ENCODE measurements at places on chromosomes 7 and 10.

DNA sequence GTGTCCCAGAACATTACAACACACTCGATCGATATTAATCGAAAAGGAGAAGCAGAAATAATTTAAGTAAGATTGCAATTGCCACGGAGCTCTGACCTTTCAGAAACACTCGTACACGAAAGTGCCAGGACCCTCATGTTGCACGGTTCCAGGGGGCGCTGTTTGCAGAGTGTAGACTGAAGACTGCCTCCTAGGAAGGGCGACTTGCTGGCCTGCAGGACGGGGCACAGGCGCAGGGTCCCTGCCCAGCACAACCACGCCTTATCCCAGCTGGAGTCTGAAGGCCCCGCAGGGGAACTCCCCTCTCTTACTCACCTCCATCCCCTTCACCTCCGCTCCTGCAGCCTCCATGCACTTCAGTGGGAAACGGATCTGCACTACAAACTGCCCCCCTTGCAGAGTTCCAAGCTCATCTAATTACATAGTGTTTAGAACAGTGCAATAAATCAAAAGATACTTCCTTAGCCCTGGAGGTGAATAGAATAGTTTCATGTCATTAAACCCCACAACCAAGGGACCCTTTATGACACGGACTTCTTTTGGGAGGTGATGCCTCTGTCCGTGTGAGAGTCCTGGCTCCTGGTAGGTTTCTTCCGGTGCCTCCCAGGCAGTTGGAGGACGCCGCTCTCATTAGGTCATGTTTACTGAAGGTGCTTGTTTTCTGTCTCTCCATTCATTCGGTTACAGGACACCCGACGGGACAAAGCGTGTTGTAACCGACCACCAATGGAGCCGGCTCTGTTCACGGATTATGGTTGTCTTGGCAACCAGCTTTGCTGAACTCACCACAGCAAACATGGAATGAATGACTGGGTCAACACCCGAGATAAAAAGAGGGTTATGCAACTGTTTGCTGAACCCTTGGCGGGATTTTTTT lies 262.2 kb downstream of the BAMBI start:
- DNase-seq: peak; percentile 34

DNA sequence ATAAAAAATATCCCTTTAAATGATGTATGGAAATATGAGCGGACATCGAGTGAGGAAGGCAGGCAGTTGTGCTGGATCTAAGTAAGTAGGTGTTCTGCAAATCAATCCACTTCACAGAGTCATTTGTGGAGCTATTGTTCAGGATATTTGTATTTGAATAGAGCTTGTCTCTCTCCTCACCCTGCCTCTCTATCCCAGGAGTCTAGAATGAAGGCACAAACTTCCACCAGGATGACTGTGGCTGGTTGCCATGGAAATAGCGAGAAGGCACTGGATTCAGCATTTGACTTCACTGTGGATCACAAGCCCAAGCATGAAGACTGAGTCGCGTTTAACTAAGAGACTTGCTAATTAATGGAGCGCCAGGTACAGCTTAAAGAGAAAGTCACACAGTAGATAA lies 53.2 kb downstream of the NPY start:
- DNase-seq: no peak

DNA sequence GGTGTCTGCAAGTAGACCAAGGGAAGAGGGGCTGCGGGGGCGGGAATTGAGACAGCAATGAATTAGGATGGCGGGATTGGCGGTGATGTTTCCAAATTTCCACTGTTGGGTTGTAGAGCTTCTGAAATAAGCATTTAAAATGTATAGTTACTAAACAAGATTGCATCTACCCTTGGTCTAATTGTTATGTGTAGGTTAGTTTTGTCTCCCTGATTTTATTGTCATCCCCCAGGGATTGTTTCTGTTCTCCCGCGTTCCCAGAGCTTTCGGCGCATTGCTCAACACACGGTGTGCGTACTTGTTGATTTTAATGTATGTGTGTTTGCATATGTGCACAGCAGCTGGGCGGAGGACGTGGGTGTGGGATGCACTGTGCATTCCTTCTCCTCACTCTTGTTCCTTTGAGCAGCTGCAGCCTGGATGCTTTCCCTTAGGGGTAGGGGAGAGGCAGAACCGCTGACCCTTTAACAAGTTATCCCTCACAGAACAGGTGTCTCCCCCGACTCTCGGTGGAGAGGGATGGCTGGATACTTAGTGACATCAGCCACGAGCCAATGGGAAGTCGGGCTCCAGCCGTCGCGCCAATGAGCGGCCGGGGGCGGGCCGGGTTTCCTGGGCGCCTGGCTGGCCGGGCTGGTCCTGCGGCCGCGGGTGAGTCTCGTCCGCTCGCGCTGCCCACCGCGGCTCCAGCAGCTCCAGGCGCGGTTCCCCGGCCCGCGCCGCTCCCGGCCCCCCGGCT lies at the start of gene TSPAN33:
TSS of gene TSPAN33 (plus strand) at position 613 of the 739 bp plus-strand sequence. CDS start 274 bp downstream, outside the sequence.
- DNase-seq: peak; percentile 95

DNA sequence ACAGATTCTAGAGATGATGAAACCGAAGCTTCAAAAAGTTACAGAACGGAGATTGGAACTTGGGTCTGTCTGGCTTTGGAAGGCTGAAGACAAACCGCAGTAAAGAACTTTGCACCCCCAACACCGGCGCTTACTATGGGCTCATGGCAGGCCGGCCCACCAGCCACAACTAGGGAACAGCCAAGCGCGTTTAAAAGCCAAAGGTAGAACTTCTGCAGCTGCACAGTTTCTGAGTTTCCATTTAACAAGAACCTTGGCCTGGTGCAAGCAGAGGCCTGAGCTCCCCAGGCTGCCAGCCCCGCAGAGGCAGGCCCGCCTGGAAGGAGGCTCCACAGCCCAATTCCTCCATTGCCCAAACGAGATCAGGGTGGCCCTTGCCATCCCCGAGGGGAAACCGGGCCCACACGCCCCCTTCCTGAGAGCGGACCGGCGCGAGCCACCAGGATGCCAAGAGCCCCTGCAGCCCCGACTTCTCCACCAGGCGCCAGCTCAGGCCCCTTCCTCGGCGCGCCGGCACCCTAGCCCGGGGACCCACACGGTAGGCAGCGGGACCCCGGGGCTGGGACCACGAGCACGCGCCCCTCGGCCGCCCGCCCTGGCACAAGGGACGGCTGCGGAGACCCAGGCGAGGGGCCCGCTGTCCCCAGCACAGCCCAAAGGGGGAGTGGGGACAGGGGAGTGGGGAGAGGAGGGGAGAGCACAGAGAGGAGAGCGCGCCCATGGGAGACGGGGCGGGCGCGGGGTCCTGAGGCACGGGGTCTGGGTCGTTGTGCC lies 566 bp downstream of the MAD1L1 start:
- DNase-seq: no peak

DNA sequence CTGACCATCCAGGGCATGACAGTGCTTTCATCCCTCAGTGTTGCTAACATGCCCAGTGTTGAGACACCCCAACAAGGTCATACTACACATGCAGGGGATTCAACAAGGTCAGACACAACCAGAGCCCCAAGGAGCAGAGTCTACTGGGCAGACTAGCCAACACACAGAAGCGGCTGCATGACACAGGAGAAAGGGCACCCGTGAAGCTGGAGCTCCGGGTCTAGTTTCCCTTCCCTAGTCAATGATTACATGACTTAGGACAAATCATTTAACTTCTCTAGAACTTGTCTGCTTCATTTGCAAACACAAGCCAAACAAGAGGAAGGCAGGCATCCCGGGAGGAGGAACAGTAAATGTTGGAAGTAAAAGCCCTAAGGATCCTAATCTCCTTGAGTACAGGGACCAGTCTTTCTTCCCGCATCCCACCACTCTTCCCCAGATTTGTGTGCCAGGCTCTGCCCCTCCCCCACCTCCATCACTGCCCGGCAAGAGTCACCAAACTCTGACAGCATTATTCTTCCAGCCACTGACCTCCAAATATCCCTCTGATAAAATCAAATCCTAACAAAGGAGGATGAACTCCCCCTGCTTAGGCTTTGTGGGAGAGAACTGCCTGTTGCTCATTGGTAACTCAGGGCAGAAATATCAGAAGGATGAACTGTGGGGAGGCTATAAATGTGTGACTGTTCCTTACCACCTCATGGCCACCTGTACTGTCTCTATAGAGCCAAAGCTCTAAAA lies 104.3 kb downstream of the KCNMA1 start:
- DNase-seq: no peak

DNA sequence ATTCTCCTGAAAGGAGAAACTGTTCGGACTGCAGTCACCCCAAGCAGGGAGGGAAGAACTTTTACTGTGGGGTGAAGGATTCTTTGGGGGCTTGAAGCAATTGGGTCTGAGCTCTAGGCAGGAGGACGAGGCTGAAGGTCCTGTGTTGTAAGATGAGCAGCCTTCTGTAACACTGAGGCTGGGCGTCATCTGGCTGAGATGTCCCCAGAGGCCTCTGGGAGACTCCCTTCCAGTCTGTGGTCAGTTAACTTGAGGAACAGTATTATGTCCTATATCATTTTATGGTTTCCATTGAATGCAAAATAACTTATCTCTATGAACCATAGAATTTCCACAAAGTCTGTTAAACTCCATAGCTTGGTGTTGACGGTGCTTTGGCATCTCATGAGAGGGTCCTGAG lies 26.3 kb downstream of the FIGNL1 start:
- no peak for DNase-seq

DNA sequence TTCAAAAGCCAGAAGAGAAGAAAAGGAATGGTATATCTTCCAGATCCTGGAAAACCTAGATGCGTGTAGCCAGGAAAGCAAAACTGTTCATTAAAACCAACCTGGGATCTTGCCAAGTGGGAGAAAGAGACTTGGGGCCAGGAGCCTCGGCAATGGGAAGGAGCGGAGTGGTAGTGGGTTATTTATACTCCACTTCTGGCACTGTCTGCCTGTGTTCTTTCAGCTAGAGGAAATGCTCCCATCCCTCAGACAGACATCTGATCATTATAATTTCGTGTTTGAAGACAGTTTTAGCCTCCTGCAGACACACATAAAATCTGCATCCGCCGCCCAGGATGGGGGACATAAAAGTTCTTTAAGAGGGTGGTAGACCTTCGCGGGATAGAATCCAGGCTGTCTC lies 421.6 kb downstream of the RPS24 start:
- no peak for DNase-seq

- no peak for DNase-seq
Observed at GRCh38 chr7:22732556-22733126, 5.6 kb downstream of the IL6 start.

GRCh38 chr7:154503962-154504550 lies 451.9 kb downstream of the DPP6 start:
- no peak for DNase-seq

DNA sequence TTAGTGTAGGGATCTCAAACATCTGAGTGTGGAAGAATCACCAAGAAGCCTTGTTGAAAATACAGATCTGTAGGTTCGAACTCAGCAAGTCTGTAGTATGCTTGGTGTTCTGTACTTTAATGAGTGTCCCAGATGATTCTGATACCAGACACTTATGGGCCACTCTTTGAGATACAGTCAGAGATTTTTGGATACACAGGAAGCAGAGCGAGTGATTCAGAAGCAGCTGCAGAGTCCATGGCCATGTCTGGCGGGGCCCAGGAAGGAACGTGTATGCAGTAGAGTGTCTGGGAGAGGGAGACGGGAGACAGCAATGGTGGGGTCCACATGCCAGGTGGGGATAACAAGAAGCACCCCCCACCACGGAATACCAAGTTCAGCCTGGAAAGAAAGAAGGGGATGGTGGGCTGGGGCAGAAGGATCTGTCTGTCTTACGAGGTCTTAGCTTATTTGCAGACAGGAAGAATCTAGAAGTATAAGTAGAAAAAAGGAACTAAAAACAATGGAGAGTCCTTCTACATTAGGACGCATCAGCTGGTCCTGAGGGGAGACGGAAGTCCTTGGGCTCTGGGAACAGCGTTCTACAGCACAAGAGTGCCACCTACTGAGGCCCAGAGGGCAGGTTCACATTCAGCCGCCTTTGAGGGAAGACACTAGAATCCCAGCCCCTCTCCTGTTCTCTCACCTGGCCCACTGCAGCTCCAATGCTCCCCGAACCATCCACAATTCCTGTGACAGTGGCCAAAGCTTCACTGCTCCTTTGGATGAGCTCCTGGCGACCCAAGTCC lies 55.4 kb downstream of the SLC37A3 start:
- no peak for DNase-seq

- no peak for DNase-seq
Observed at GRCh38 chr7:120915314-120916105, 35.1 kb upstream of the ING3 start.

DNA sequence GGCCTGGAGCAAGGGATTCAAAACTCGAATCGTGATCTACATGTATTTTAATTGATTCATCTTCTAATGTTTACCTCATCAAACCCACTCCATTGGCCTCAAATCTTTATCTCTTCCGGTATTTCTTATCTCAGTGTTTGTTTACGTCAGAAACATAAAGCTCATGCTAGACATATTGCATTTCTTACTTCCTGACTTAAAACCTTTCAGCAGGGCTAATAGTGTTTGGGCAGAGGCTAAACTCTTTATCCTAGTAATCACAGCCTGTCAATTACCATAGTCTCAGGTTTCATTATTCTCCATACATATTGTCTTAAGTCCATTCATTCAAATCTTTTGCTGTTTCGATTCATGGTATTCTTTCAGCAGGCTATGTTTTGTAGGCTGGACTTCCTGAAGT lies 81.3 kb upstream of the AGR3 start:
- DNase-seq: no peak

- DNase-seq: no peak
Observed at GRCh38 chr7:39098506-39098905, 120.8 kb downstream of the POU6F2 start.

- DNase-seq: no peak
Observed at GRCh38 chr7:156014201-156014600, 201.9 kb upstream of the SHH start.

DNA sequence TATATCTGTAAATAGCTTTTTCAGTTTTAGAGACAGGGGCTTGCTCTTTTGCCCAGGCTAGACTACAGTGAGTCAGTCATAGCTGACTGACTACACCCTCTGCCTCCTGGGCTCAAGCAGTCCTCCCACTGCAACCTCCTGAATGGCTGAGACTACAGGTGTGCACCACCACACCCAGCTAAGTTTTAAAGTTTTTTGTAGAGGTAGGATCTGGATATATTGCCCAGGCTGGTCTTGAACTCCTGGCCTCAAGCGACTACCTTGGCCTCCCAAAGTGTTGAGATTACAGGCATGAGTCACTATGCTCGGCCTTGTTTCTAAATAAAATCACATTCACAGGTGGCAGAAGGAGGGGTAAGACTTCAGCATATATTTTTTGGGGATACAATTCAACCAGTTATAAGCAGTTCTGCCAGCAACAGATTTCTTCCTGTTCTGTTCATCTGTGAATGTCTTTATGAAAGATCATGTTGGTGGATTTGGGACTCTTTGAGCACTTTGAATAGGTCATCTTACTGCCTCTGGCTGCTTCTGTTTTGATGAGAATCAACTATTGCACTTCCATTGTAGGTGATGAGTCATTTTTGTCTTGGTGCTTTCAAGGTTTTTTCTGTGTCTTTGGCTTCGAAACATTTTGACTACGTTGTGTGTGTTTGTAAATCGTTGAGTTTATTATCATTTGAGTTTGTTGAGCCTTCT lies 15.7 kb downstream of the RBM33 start:
- DNase-seq: no peak

- DNase-seq: peak; percentile 82
Observed at GRCh38 chr10:79376078-79376628, 28.9 kb downstream of the PPIF start.
